ENCODE measurements at places on chromosomes 1 and 21.

DNA sequence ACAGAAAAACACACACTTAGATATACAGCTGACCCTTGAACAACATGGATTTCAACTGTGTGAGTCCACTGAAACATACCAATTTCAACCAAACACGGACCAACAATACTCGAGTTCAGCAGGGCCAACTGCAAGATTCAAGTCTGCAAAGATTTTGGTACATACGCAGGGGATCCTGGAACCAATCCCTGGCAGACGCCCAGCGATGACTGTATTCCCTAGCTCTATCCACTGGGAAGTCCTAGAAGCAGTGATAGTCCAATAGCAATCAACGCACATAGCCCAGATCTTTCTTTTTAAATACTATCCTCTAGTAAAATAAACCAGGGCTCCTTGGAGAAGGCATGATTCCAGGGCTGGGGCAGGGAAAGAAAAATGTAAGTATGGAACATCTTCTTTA, 9.0 kb downstream of the DDX59 start:
- no peak for DNase-seq

DNA sequence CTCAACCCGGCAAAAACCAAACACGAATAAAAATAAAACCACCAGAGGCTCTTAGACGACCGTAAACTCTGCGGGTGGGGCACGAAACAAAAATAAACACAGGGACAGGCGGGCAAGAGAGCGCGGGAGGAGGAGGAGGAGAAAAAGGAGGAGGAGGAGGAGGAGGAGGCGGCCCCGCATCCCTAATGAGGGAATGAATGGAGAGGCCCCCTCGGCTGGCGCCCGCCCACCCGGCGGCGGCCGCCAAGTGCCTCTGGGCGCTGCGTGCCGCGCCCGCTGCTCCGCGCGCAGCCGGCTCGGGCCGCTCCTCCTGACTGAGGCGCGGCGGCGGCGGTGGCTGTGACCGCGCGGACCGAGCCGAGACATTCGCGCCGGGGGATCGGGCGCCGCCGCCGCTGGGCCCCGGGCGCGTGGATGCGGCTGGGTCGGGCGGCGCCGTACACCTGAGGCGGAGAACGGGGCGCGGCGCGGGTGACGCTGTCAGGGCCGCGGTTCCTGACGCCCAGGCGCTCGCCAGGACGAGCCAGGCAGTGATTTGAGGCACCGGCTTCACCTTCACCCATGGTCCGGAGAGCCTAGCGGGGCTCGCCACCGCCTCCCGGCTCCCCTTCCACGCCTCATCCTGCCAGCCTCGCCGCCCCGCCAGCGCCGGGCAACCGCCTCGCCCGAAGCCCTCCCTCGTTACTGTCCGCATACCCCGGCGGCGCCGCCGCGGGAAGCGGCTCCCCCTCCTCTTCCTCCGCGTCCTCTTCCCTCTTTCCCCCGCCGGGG, at the start of gene MARK1:
Gene MARK1, plus strand, starts transcription at position 229 of the 771 bp plus-strand sequence. CDS start 687 bp downstream, outside the sequence.
- no peak for DNase-seq

DNA sequence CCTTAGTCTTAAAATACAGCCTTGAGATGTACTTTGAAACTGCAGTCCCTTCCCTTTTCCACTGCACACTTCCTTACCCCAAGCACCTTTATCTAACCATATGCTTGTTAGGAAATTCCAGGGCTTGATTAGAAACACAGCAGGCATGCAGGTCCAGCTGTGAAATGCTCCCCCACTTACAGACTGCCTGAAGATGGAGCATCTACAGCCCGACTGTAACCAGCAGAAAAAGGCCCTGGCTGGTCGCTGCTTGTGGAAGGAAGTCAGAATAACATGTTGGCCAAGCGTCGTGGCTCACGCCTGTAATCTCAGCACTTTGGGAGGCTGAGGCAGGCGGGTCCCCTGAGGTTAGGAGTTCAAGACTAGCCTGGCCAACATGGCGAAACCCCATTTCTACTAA, 37.2 kb downstream of the VN1R5 start:
- DNase-seq = no peak

GRCh38 chr1:156367383-156368156, 1.4 kb upstream of the RHBG start:
- DNase-seq = no peak

DNA sequence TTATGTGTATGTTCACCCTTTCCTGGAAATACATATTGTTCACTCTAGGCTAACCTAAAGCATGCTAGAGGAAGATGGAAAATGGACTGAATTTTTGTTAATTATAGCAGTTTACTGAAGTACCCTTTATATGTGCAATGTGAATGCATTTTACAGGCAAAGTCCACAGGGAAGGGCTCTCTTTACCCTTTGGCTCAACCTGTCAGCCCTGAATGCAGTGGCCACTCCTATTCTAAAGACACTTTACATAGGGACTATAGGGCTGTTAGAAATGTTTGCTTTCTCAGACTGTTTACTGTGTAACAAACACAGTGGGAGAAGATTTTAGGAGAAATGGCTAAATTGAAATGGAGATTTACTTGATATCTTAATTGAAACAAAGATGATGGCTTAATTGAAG, 78.5 kb downstream of the BRINP2 start:
- DNase-seq = no peak

DNA sequence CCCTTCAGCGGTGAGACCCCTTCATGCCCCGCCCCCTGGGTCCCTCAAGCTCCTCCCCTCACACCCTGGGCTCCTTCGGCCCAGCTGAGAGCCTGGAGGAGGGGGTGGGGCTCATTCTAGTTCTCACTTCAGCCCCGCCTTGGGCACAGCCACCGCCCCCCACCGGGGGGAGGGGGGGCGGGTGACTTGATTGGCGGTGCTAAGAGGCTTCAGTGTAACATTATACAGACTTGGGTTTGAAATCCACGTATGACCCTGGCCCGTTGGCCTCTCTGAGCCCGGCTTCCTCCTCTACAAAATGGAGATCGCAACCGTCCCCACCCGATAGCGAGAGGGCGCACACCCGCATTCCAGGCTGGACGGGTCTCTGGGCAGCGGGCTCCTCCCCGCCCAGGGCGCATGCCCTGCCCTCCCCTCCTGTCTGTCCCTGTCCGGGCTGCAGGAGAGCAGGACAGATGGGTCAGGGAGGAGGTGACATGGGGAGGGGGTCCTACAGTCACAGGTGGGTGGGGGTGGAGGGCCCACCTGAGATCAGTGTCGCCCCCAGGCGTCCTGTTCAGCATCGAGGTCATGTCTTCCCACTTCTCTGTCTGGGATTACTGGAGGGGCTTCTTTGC, 5.1 kb downstream of the CLCNKB start:
- peak; percentile 17 for DNase-seq

DNA sequence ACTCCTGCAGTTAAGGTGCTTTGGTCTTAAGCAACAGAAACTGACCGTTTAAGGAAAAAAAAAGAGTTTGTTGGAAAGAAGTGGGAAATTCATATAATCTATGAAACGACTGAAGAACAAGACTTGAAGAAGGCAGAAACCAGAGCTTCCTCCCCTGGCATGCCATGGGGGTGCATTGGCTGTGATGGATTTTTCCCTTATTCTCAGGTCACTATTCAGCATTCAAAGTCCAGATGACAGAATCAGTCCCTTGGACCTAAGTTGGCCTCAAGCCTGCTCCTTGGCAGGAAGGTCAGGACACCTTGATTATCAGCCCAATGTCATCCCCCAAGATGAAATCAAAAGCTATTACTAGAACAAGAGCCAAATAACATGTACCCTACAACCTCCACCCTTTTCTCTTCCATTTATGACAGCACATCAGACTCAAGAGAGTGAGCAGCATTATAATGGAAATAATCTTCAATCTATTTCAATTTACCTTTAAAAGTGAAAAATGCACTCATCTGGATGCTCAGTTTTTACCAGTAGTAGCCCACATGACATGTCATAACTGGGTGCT, 15.8 kb upstream of the TMEM9 start:
- no peak for DNase-seq

DNA sequence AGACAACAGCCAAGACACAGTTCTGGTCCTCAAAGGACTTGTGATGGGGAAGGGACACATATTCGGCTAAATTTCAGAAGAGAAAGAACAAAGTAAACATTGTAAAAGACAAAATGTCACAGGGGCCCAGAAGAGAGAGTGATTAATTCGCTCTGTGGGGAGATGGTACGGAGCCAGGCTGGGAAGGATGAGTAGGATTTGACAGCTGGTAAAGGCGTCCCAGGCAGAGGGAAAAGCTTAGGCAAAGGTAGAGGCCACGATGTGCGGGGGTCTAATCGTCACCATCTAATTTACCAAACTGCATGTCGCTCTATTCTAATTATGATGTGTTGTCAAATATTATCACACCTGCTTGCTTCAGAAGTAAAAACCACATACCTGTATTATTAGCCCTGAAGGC, 17.3 kb upstream of the EFNA1 start:
- DNase-seq = no peak

- no peak for DNase-seq
Observed at GRCh38 chr1:185539277-185539943, 194.8 kb upstream of the HMCN1 start.

GRCh38 chr1:15282038-15282437, 35.0 kb downstream of the FHAD1 start:
- DNase-seq = no peak

DNA sequence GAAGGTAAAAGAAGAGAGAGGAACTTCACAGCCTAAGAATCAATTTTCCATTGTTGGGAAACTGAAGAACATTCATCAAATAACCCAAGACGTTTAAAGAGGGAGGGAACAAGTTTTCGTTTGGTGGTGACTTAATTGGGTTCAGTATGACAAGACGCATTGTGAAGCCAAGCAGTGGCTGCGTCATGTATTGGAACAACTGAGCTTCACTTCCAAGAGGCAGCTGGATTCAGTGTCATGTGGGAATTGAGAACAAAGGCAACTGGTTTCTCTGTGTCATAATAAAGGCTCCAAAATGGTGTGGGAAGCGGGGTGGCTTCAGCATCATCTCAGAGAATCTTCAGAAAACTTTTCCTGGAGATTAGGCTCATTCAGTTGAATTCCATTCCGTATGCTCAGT, 29.8 kb upstream of the RC3H1 start:
- no peak for DNase-seq

GRCh38 chr1:225880222-225880588, 2.0 kb downstream of the TMEM63A start:
- DNase-seq = no peak

DNA sequence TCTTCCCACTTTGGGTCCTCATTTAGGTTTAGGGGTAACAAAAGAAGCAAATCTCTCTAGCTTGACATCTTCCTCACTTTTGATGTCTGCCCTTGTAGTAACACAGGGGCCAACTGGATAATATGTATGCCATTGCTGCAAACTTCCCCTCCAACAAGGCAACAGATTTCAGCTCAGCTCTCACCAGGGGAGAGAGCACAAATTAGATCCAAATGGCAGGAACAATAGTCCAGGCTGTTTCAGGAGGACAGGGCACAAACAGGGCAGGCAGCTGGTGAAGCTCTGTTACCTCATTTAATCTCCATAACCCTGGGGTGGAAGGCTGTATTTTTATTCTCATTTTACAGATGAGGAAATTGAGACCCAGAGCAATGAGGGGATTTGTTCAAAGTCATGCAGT, 4.3 kb upstream of the PIK3R3 start:
- DNase-seq = no peak

GRCh38 chr1:229023651-229024300, 247.1 kb upstream of the RAB4A start:
- no peak for DNase-seq

GRCh38 chr1:59767119-59767518, 47.6 kb upstream of the HOOK1 start:
- no peak for DNase-seq

DNA sequence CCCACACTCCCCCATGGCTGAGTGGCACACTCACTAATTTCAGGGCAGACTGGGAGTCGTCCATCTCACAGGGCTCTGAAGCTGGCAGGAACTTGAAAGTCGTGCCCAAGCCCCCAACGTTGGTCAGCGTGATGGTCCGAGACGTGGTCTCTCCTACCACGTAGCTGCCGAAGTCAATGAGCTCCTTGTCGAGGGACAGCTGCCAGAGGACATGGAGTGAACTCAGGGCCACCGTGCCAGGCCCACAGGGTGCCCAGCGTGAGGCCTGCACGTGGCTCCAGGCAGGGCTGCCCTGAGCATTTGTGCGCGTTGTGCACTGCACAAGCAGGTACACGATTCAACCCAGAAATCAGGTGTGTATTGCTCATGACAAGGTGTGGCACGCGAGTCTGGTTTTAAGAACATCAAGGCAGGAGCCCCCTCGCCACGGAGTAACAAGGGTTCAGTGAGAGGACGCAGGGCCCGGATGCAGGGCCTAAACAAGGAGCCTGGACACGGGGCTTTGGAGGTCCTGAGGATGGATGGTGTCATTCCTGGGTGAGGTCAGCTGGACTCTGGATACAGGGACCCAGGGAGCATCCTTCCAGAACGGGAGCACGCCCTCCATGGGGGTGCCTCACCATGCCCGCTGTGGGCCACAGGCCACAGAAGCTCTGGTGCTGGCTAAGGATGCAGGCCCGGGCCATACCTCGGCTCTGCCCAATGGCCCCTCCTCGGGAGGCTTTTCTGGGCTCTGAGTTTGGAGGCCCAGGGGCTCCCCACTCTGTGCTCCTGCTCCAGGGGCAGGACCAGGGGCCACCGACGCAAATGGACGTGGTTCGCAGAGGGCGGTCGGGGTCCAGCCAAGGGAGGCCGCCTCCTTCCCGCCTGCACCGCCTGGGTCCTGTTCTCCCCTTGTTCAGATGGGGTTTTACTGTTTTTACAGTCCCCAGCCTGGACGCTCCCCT, 37.8 kb upstream of the TMEM52 start:
- no peak for DNase-seq

DNA sequence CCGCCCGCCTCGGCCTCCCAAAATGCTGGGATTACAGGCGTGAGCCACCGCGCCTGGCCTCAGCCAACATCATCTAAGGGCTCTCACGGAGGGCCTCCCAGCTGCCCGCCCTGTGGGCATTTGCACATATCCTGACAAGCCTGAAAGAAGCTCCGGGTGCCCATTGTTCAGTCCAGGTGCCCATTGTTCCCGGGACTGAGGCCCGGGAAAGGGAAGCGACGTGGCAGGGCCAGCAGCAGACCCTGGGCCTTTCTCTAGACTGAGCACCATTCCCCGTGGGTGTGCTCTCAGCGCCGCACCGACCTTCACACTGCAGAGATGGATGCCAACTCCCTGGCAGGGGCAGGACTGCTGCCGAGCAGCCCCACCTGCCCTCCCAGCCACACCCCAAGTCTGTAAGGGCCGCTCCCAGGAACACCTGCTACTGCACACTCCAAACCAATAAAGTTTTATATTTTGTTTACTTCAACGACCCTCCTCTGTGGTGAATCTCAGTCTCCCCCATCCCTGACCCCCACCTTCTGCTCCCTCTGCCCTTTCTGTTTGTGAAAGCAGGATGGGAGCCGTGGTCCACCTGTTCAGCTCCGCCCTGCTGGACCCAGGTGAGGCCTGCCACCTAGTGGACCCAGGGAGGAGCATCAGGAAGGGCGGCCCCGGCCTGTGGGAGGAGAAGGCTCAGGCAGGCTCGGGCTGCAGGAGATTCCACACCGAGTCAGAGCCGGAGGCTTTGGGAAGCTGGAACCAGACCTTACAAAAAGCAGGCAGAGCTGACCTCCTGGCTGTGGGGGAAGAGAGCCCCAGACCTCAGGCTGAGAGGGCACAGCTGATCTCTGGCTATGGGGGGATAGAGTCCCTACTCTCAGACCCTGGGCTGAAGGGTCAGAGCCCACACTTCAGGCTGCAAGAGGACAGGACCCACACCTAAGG, 1.1 kb upstream of the TMEM82 start:
- DNase-seq = peak; percentile 25

GRCh38 chr1:200512191-200512590, 102.4 kb upstream of the ZNF281 start:
- no peak for DNase-seq

- DNase-seq = no peak
Observed at GRCh38 chr1:20932437-20932977, 145.4 kb upstream of the HP1BP3 start.
